Kasumi-1 (cell line): ENCODE measurements at places on chromosomes 5 and 9.

DNA sequence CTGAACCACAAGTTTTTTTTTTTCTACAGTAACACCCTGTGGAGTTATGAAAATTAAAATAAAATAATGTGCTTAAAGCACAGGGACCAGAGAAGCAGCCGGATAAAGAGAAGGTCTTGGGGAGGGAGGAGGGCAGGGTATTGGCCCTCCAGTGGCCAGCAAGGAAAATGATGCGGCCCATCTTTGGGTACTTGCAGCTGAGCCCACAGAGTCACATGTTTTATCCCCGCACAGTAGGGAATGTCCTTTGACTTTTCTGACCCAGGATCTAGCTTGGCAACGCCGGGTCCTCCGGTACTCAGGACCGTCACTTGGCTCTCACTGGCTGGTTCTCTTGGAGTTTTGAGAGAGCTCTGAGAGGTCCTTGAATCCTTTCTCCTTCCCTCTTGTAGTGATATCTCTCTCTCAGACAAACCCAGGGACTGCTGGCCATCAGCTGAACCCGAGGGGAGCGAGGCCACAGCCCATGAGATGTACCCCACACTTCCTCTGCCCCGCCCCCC lies 35.3 kb upstream of the HSPA9 start:
- peak; percentile 19 for DNase-seq

DNA sequence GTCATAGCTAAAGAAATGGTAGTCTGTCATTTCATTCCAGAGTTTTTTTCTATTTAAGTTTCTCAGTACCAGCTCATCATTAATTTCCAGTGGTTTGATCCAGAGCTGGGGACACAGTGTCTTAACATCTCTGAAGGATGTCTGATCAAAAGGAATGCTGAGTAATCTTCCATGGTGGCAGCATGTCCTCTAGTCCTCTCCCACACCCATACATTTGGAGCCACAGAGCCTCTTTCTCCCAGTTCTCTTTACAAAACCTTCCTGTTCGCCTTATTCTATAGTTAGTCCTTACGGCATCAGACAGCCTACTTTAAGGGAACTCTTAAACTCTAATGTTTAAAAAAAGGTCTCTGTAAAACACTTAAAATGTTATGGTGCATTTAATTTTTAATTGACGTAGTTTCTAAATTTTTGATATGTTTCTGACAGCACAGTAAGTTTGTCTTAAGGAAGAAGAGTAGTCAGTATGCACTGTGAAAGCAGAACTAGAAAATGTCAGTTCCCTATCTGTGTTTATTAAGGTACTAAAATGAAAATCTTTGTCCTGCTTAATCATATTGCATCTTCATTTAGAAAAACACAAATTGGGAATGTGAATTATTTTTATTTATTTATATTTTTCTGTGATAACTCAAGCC lies 96.8 kb downstream of the INIP start:
- DNase-seq: no peak

GRCh38 chr9:121189660-121190059 lies 12.0 kb downstream of the RAB14 start:
- no peak for DNase-seq

GRCh38 chr5:65029178-65029577 lies 260.4 kb downstream of the CWC27 start:
- DNase-seq: no peak

- DNase-seq: peak; percentile 53
Observed at GRCh38 chr9:77455312-77455927, 192.7 kb downstream of the GNA14 start.

GRCh38 chr9:20989923-20990341 lies 41.5 kb downstream of the HACD4 start:
- peak; percentile 3 for DNase-seq

DNA sequence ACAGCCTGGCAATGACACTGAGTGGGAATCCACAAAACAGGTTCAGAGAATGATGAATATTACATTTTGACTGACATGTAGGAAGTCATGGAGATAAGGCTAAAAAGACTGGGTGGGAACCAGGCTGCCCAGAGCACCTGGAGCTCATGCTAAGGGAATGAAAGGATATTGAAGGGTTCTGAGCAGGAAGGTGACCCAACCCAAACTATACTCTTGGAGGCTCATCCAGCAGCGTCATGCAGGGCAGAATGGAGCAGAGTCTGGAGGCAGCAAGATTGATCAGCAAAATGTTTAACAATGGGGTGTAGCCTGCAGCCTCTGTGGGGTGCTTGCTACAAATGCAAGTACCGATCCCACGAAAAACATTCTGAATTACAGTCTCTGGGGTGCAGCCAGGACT lies 120.2 kb downstream of the PSD2 start:
- DNase-seq: no peak

DNA sequence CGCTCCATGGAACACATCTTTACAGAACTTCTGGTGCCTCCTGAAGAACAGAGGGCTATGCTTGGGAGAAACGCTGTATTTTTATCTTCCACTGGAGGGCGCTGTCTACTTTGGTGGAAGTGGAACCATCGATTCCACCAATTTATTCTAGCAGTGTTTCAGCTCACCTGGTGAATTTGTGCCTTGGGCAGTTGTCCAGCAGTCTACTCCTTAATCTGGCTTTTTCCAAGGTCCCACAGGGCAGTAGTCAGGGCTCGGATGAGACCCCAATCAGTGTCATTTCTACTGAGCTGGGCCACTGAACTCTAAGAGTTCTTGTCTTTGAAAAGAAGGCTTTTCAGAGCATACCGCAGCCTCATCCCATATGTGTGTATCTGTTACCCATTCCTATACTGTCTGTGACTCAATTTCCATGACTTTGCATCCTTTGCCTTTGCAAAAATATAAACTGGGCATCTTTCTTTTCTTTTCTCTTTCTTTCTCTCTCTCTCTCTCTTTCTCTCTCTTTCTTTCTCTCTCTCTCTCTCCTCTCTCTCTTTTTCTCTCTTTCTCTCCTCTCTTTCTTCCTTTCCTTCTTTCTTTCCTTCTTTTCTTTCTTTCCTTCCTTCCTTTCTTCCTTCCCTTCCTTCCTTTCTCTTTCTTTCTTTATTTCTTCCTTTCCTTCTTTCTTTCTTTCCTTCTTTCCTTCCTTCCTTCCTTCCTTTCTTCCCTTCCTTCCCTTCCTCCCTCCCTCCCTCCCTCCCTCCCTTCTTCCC lies 138.4 kb upstream of the ZNF618 start:
- DNase-seq: peak; percentile 76

DNA sequence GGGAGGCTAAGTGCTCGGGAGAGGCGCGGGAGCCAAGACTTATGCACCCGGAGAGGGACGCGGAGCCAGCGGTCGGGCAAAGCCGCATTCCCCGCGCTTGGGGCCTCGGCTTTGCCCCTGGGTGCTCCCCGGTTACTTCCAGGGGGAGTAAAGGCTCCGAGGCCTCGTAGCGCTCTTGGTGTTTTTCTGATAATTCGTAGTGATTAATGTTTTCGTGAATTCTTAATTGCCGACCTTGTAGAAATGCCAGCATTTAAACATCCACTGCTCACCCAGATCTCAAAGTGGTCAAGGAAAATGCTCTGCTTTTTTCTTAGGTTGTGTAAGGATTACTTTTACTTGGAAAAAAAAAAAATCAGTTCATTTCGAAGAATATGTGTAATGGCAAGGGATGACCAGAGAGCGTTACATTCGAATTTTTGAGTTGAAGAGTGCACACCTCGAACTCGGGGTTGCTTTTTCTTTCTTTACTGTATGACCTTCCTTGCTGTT lies 654 bp upstream of the TUT7 start:
- DNase-seq: peak; percentile 30

DNA sequence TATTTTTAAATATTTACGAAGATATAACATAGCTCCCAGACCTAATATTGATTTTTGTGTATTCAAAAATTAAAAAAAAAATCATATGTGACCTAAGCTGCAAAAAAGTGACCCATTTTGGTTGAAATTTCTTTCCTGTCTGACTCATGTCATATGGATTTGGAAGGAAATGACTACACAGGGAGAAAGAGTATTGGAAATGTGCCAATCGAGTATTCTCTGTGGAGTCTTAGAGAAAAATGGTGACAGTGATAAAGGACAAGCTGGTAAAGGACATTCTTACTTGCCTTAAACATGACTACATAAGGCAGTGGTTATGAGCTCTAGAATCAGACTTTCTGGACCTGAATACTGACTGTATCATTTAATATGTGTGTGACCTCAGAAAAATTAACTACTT lies 262.9 kb upstream of the PTPRD start:
- no peak for DNase-seq

- no peak for DNase-seq
Observed at GRCh38 chr5:181217803-181218062, 5.3 kb upstream of the TRIM41 start.

DNA sequence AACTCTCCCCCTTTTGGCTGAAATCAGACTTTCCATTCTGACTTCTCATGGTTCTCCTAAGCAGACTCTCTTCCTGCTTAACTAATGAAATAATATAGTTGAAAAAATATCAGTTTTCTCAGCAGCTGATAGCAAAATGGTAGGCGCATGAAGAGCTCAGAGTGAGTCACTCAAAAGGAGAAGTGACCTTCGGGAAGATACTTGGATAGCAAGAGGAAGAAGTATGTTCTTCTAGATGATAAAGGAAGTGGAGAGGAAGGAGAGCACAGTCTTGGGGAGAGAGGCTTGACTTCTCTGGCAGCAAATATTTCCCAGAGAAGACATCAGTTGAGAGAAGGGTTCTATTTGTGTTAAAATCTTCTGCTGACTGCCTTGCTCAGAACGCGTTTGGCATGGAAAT lies 101.5 kb downstream of the TAF11L14 start:
- peak; percentile 79 for DNase-seq

DNA sequence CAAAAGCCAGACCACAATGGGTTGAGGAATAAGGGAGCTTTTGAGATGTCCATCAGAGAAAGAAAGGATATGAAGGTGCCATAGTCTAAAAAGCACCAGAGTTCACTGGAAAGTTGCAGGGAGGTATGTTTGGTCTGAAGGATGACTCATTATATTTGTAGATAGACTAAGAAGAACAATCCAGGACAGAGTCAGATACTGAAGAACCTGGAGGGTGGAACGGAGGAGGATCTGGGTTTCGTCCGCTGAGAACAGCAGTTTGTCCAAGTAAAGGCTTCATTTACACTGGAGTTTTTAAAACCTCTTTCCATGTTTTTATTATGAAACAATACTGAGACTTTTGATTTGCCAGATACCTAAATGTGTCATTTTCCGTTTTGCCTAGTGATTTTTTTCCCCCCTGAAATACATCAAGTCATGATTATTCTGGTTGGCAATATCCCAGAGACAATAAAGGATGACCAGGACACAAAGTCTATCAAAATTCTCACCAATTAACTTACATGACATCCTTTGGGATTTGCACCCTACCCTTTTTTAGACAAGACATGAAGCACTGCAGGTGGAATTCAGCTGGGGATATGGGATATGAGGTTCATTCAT lies 219.9 kb downstream of the MLLT3 start:
- DNase-seq: no peak

- no peak for DNase-seq
Observed at GRCh38 chr9:1383899-1384455, 333.8 kb downstream of the DMRT2 start.

GRCh38 chr5:38119836-38120235 lies 138.5 kb upstream of the EGFLAM start:
- DNase-seq: no peak

GRCh38 chr9:134670851-134671281 lies 29.3 kb downstream of the COL5A1 start:
- DNase-seq: no peak

- DNase-seq: no peak
Observed at GRCh38 chr5:154712518-154713437, 42.4 kb upstream of the LARP1 start.

GRCh38 chr5:90934091-90934719 lies 375.6 kb downstream of the ADGRV1 start:
- DNase-seq: no peak

GRCh38 chr9:127186806-127187205 lies 64.4 kb upstream of the ANGPTL2 start:
- DNase-seq: no peak

DNA sequence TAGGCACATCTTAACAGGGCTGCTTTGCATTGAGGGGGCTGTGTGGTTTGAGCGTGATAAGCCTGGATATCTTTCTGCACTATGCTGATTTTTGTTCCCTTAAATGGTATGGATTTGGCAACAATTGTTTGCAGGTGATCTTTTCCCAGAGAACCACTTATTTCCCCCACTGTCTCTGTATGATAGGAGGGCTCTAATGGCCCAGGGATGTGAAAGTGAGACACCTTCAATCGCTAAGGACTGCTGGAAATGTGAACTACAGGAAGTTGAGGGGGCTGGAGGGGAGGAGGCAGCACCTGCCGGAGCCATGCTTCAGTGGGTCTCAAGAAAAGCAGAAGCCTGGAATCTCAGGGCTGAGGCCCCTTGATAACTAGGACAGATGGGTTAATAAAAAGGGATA lies 29.4 kb downstream of the SYK start:
- no peak for DNase-seq

DNA sequence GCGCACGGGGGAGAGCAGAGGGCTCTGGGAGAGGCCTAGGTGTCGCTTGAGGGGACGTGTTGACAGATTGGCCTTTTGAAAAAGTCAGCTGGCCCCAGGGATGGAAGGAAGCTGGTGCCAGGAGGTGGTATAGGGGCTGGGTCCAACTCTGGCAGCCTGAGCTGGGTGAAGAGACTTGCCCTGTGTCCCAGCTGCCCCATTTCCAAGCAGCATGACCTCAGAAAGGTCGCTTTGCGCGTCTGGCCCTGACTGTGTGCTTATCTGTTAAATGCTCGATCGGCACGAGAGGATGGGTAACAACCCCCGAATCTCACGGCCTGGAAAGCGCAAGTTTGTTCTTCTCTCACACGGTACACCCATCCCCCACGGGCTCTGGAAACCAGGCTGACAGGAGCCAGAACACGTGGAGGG lies 31.2 kb upstream of the LAMC3 start:
- no peak for DNase-seq

- peak; percentile 0 for DNase-seq
Observed at GRCh38 chr5:33588654-33589372, 148.0 kb downstream of the TARS1 start.

DNA sequence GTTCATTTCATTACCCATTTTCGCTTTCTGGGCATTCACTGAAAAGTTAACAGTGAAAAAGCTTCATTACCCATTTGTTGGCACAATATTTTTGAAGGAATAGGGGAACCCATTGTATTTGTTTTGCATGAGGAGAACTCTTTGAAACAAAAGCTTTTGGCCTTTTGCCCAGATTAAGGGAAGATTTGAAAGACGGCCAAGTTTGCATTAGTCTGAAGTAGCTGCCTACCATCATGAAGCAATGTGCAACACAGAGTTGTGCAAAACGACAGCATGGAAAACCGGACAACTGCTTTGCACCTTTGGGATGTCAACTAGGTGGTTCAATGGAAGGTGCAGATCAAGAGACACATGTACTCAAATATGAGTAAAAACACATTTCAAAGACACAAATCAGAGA lies 84.9 kb downstream of the TRPM3 start:
- no peak for DNase-seq

GRCh38 chr5:164934039-164934438 lies 1428.6 kb downstream of the MAT2B start:
- no peak for DNase-seq

GRCh38 chr9:18338042-18338441 lies 135.9 kb upstream of the ADAMTSL1 start:
- no peak for DNase-seq

DNA sequence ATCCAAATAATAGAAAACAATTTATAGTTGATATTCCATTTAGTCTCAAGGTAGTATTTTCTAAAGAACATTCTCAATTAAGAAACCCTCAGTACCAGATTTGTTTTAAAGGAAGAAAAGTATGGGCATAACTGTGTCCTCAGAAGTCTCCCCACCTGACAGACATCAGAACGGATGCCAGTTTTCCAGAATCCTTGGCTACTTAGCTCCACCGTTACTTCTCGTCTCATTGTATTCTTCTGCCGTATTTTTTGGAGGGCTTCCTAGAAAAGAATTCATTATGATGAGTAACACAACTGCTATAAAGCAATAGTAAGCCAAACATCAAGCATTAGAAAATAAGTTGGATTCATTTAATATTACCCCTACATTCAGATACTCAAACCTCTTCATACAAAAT lies 67.8 kb downstream of the DROSHA start:
- DNase-seq: no peak
